Bladder microvascular endothelial cell (primary cell): ENCODE measurements at places on chromosomes 5 and 9. TPM values are rescaled to one million over a fixed set of nuclear protein-coding genes. Genes with fewer than 3 reads are reported as not detected.

Gene APC
- total RNA-seq, result 33.0 and 85.9 TPM in 2 replicates

Gene IFNA2
- not detected in 2 replicates for total RNA-seq

Gene ADGRV1
- total RNA-seq, result under 0.01 and 0.06 TPM in 2 replicates

Gene BSPRY
- not detected in 2 replicates for total RNA-seq

Gene MZB1
- 0.16 and 0.44 TPM in 2 replicates for total RNA-seq

Gene ZFP37
- 0.49 and 1.4 TPM in 2 replicates for total RNA-seq
